HuH-7.5 (cell line): ENCODE measurements at places on chromosomes 13 and 19.

DNA sequence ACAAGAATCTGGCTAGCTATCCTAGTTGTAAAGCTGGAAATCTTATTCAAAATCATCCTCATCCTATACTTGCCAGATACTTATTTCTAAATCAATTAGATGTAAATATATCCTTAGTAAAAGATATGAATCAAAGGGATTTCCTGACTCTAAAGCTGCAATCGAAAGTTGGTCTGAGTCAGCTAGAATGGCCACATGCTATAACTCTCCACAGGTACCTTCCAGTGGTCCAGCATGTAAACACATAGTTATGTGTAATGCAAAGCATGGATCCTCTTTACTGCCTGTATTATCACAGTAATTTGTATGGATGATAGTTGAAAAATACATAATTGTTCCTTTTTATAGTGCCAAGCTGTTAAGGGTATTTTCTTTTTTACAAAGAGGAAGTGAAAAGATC is 27.4 kb downstream of the SLITRK6 start:
- no peak for DNase-seq

GRCh38 chr13:26561067-26561466 is 3.6 kb downstream of the WASF3 start:
- no peak for DNase-seq

DNA sequence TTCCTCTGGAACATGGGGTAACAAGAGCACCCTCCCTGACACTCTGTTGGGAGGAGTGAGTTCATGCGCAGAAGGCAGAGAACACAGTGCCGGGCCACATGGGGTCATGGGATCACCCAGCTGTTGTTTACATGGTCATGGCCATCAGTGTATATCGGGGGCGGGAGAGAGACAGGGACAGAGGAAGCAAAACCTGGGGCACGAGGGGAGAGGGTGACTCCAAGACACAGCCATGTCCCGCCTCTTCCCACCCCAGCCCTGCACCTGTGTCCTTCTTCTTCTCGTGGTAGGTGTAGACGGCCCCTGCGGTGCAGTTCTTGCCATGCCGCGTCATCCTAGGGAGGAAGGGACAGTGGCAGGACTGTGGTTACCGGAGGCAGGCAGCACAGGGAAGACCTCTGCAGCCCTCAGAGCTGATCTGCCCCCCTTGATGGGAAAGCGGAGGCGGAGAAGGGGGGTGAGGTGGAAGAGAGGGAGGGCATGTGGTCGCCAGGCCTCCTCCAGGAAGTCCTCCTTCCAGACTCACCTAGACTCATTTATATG is 19.9 kb downstream of the NOSIP start:
- DNase-seq, result no peak

GRCh38 chr19:50882188-50882587 is 8.9 kb downstream of the KLK2 start:
- no peak for DNase-seq

- no peak for DNase-seq
Measured at GRCh38 chr13:25910243-25910642, 141.6 kb downstream of the SHISA2 start.

- DNase-seq, result no peak
Measured at GRCh38 chr13:112755331-112755730, 65.5 kb downstream of the ATP11A start.
